ENCODE measurements at places on chromosomes 16 and 17.
A peak's percentile ranks its signal among the peaks of the same experiment; 100 is the strongest.

DNA sequence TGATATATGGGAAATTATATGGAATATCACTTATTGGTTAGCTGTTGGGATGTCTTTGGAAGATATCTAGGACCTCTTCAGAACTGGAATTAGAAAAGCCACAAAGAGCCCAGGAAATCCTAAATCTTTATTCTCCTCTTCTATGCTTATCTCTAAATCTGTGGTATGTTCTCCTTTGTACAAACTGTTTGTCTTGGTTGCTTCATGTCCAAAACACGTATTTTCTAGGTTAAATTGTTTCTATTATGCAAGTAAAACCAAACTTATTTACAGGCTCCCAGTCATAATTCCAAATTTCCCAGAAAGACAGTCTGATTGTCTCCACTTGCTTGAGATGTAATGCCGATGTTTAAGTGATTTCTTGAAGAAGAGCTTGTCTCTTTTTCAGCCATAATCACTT is 650.9 kb downstream of the CDH11 start:
- DNase-seq: no peak

DNA sequence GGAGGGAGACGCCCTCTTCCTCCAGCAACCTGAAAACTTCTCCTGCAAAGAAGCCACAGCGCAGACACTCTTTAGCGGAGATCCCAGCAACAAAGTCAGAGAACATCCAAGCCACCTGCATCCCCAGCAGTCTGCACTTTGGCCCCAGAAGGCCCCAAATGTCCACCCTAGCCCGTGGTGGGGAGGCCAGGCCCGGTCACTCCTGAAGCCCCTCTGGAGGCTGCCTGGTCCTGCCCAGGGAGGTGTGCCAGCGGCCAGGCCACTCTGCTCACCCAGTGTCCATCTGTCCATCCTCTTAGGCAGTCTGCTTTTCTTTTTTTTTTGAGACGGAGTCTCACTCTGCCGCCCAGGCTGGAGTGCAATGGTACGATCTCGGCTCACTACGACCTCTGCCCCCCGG is 5.4 kb downstream of the HAGHL start:
- DNase-seq: no peak

DNA sequence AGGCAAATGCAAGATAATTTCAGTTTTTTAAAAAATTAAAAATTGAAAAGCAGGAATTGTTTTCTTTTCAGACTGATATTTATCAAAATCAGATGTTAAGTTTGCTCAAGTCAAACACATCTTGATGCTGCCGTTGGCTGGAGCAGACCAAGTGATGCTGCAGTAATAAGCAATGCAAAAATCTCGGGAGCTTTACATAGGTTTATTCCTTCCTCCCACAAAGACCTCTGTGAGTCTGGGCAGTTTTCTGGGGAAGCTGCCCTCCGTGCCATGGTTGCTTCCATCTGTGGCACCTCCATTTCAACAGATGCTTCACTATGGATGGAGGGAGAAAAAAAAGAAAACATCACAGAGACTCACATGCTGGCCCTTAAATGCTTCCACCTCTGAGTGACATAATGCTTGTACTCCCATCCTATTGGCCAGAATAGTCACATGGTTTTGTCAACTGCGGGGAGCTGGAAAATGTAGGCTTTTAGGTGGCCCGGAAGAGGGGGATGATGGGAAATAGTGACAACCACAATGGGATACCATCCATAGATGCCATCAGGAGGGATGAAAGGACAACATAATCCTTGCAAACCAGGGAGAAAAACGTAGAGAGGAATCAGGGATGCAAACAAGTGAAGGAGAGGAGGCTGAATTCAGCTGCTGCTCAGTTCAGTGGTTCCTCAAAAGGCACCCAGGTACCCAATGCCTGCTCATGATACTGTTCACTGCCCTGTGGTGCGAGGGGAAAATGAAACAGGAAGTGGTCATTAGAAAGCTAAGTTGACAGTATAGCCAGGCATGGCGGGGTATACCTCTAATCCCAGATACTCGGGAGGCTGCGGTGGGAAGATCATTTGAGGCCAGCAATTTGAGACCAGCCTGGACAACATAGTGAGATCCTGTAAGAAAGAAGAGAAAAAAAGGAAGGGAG is 13.5 kb upstream of the ERCC4 start:
- DNase-seq: no peak

DNA sequence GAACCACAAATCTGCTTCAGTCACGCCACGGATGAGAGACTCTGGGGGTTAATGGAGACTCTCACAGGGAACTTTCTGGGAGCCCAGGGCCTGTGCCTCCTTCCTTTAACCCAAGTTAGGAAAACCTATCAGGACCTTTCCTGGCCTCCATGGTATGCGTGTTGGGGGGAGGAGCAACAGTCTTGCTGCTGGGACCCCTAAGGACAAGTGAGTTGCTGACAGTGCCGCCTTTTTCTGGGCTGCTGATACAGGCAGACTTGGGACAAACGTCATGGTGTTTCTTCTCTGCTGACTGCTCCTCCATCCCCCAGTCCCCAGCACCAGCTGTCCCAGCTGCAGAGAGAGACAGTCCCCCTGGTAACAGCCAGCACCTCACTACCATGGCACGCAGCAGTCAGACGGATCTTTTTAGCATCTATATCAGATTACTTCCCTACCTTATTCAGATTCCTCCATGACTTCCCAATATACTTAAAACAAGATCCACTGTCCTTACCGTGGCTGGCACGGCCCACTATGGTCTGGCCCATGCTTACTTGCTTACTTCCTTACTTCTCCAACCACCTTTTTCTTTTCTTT is 6.5 kb downstream of the DPEP2NB start:
- no peak for DNase-seq

DNA sequence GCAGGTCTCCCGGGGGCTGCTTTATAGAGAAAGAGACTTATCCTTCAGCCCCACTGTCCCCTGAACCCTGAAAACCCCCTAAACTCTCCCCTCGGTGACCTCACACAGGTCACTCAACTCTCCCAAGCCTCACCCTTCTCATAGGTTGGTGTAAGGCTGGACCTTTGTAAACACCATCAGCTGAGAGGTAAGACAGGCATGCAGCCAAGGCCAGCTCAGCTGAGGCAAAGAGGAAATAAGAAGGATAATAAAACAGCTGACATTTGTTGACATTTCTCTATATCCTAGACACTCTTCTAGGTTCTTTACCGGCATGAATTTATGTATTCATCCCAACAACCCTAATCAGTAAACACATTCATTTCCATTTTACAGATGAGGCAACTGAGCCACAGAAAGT is 134.3 kb downstream of the CCT6B start:
- no peak for DNase-seq

DNA sequence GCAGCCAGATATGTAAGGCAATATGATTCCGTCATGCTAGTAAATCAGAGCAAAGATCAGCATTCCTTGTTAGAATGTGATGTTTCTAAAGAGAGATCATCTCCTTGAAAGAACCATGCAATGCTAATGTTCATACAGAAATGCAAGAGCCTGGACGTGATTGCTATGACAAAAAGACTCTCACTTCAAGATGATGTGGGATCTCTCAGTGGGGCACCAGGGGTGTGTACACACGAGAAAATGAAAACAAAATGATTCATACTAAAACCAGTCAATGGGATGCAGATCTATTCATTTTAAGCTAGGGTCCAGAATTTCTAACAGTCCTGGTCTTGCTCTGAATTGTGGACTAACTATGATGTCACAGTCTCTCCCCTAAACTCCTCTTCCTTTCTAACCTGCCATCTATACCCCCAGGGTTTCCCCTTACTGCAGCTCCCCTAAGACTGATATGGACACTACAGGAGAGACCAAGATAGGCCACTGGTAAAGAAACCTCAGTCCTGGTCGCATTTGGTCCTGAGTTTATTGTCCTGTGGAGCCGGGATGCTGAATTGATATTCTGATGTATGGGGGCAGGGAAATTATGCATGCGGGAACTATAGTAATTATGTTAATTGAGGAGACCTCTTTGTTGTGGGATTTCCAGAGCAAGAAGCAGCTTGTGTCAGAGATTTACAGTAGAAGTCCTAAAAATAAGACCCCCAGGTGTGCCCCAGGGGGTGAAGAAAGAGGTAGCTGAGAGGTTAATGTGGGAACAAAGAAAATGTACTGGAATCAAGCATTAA is 179.0 kb downstream of the PMP22 start:
- no peak for DNase-seq

DNA sequence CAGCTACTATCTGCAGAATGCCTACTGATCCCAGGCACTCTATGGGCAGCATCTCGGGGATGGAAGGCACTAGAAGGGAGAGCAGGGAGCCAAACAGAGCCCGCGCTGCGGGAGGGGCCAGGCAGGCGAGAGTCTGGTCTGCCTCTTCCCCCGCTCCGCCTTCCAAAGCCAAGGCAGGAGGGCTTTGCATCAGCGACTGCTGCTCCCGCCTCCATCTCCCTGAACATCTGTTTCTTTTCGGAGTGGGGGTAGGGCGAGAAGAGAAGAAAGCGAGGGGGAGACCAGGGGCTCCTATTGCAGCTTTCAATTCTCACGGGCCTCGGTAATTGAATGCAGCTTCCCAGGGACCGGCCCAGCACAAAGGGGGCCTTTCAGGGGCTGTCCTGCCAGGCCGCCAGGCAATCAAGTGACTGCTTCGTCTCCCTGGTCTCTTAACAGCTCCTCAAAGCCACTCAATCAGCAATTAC is 31.4 kb upstream of the CDC42EP4 start:
- DNase-seq: peak; percentile 94

DNA sequence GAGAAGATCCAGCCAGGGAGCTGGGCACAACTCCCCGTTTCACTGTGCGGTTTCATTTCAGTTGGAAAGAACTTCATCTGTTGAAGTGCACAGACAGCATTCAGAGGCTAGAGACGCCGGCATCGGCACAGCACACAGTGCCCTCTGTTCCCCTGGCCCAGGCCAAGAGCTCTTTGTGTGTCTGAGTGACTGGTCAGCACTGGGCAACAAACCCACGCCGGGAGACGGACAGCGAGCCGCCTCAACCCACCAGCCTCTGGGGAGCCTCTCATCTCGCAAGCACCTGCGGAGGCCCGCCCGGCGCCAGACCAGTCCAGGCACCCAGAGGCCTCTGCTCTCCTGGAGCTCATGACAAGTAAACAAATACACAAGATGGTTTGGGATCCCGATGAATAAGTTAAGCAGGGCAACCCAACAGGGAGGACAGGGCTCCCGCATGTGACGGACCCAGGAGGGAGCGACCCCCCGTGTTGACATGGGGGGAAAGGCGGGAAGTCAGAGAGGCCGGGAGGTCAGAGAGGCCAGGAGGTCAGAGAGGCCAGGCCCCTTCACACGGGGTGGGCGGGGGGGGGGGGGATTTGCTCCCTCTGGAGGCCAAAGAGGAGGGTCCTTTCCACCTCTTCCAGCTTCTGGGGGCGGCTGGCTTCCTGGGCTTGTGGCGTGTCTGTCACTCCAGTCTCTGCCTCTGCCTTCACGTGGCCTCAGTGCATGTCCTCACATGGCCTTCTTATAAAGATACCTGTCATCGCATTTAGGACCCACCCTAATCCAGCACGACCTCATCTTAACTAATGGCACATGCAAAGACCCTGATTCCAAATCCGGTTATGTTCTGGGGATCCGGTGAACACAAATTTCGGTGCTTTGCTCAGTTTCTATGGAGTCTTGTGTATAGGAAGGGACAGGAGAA is 25.8 kb upstream of the KLHDC4 start:
- no peak for DNase-seq

Measured in fibroblast of skin of right quadriceps (primary cell).